ENCODE measurements at places on chromosomes 6 and 20.
A peak's percentile ranks its signal among the peaks of the same experiment; 100 is the strongest.

GRCh38 chr6:73604020-73604419, 49.8 kb downstream of the SLC17A5 start:
- DNase-seq: no peak

- no peak for DNase-seq
These were observed 172.2 kb downstream of the AIG1 start for GRCh38 chr6:143232849-143233248.

DNA sequence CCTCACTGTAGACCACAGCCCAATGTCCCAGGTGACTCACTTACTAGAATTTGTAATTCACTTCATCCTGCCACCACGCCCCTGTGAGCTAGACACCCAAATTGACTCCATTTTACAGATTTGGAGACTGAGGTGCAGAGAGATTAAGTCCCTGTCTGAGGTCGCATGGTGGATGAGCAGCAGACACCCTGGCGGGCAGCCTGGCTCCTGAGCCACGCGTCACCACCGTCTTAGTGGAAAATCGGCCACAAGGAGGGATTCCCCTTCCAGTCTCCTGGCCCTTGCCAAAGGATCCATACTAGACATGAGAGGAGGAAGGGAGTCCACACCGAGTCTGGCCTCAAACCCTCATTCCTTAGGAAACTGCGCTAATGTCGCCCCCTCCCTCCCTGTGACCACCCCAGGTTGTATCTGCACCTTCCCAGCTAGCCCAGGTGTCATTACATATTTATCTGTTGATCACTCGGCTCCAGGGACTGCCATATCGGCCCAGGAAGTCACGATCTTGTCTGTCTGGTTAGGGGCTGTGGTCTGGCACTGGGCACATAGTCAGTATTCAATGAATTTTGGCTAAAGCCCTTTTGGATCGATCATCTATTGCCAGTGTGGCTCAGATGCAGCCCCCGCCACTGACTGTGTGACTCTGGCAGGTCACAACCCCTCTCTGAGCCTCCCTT, 25.7 kb upstream of the PTGIS start:
- DNase-seq: no peak

DNA sequence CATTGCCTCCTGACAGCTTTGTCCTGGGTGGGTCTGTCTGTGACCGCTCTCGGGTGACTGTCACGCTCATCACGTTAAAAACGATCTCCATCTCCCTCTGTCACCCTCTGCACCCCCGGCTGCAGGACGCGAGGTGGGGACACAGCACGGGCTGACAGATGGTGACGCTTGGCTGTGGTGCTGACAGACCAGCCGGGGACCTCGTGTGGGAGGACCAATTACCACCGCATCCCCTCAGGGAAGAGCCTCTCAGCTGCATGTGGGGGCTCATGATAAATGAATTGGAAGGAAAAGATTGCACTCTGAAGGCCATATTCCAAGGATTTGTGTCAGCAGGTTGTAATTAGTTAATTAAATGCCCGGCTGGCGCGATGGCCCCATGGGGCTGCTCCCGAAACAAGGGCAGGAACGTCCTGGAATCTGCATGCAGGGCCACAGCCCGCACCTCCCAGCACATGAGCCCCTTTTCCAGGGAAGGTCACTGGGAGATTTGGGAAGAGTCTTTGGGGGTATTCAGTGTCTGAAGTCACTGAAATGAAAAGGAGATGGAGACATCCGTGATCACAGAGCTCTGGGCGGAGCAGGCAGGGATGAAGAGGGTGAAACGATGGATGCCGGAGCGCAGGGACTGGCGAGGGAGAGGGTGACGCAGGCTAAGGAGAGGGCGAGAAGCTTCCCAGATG, 87.1 kb downstream of the ERMARD start:
- DNase-seq: no peak

DNA sequence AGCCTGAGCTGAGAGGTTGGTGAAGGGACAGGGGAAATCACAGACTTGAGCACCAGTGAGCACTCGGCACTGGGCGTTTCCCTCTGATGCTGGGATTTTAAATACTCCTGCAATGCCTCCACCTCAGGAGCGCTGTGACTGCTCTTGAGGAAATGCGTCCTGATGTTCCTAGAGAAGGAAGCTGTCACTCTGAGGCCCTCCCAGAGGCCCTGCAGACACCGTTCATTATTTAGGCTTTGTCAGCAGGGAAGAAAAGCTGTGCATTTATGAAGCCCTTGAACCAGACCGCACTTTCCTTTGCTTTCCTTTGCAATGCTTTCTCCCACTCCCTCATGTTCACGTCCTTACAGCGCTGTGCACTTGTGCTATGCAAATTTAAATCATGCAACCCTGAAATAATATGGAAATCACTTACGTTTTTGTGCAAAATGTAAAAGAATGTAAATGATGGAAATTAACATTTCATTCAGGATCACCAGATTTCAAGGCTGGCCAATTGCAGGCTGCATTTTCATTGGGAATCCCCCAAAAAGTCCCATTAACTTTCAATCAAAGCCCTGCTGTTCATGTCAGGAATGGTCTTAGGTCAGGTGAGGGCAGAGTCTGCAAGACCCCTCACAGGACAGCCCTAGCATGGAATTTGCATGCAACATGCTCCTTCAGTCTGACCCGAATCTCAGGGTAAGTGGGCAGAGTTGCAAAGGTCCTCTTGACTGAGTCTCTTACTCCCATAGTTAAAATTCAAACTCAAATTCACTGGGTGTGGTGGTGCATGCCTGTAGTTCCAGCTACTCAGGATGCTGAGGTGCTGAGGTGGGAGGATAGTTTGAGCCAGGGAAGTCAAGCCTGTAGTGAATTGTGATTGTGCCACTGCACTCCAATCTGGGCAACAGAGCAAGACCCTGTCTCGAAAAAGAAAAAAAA, 45.8 kb upstream of the SYNDIG1 start:
- no peak for DNase-seq

GRCh38 chr6:157198425-157199279, 124.7 kb downstream of the TMEM242 start:
- peak; percentile 100 for DNase-seq
